ENCODE measurements at places on chromosomes 7 and 10.

GRCh38 chr10:100983868-100984671, 3.2 kb downstream of the MRPL43 start:
- DNase-seq = no peak

DNA sequence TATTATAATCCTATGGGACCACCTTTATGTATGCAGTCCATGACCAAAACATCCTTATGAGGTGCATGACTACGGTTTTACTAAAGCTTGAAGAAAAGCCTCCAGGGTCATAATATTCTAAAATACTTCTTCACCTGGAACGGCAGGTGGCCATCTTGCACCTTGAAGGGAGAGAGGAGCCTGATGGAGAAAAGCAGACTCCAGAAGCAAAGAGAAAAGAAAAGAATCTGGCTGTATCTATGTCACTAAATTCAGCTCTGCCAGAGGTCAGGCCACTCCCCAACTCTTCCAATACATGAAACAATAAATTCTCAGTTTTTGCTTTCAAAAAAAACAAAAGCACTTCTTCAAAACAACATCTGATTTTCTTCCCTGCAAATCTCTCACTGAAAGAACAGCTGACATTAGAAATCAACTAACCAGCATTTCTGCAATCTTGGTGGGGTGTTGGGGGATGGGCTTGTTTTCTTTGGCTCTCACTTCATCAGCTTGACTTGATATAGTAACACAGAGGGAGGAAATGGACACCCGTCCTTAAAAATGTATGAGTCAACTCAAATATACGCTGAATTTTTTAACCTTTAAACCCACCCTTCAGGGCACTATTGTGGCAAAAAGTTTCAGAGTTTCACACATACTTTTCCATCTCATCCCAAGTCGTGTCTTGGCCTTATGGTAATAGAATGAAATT, 21.7 kb downstream of the HIBADH start:
- no peak for DNase-seq

DNA sequence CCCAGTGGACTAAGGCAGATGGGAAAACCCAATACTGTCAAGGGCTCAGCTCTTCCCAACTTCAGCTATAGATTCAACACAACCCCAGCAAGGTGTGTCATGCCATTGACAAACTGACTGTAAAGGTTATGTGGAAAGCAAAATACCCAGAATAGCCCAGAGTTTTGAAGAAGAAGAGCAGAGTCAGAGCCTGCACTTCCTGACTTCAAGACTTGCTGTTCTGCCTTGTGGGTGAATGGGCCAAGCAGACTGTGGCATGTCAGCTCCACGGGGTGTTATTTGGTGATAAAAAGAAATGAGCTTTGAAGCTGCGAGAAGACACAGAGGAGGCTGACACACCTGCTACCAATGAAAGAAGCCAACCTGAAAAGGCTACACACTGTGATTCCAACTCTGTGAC, 89.7 kb downstream of the NKX6-2 start:
- DNase-seq = no peak

GRCh38 chr7:8629504-8629903, 196.1 kb downstream of the NXPH1 start:
- DNase-seq = no peak

GRCh38 chr10:122541541-122542002, 19.0 kb upstream of the DMBT1 start:
- no peak for DNase-seq

DNA sequence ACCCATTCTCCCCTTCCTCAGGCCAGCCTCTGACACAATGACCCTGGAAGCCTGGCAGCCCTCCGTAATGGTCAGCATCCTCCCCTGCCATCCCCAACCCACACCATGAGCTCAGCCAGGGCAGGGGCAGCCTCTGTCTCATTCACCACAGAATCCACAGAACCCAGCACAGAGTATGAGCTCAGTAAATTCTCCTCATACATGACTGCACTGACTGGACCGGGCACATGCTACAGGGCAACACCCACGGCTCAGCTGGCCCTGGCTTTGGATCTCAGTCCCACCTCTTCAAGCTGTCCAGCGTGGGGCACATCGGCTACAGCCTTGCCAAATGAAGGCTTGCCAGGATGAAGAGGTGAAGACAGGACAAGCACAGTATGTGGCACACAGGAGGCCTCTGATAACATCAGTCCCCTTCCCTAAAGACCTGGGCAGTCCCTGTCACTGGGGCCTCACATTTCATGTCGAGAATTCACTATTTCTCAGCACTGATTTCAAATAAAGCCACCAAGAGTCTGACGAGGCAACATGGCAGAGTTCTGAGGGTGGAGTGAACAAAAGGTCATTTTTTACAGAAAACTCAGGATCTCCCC, 7.9 kb downstream of the GPRIN2 start:
- no peak for DNase-seq

GRCh38 chr7:76430211-76430610, 5.5 kb downstream of the ZP3 start:
- no peak for DNase-seq

DNA sequence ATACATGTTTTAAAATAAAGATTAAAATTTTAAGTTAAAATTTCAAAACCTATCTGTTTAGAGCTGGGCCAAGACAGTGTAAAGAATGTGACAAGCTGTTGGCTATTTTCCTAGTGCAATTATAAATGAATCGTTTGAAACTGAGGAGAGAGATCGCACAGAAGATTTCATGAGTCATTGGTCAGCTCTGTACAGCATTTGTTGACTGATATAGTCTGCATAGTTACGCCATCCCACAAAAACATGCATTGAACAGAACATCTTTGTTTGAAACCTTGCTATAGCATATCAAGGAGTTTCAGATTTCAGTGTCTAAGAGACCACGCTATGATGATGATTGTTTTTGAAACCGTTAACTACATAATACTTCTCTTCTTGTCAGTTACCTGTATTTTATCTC, 1.3 kb upstream of the C10orf67 start:
- no peak for DNase-seq

GRCh38 chr10:52571018-52571417, 201.6 kb downstream of the MBL2 start:
- DNase-seq = no peak

DNA sequence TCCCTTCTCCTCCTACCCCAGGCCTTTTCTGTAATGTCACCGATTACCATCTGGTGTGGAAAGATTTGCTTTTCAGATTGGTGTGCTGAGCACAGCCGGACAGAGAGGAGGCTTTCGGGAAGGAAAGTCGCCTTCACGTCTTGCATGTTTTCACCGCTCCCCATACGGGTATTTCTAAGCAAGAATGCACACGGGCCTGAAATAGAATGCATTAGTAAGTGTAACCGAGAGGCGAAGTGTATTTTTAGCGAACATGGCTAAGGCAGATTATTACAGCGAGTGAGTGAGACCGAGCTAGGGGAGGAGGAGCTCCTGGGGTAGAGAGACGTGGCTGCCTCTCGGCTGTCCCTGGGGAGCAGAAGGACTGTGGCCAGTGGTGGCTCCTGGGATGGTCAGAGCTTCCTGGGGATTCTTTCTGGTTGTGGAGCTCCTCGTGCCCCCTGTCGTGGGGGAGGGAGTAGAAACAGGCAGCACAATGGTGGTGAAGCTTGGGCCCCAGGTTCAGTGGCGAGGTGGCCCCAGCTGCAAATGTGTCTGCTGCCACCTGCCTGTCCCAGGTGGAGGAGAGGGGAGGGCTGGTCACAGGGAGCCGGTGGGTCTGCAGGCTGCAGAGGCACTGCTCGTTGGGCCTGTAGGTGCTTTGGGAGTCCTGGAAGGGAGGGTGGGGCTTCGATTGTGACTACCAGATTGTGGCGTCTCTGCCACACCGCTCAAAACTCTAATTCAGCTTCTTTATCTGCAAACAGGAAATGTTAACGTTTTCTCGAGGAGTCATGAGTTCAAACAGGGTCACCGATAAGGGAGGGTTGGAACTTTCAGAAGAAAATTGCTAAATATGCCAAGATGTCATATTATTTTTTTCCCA, 135.8 kb downstream of the CAMK1D start:
- DNase-seq = no peak

DNA sequence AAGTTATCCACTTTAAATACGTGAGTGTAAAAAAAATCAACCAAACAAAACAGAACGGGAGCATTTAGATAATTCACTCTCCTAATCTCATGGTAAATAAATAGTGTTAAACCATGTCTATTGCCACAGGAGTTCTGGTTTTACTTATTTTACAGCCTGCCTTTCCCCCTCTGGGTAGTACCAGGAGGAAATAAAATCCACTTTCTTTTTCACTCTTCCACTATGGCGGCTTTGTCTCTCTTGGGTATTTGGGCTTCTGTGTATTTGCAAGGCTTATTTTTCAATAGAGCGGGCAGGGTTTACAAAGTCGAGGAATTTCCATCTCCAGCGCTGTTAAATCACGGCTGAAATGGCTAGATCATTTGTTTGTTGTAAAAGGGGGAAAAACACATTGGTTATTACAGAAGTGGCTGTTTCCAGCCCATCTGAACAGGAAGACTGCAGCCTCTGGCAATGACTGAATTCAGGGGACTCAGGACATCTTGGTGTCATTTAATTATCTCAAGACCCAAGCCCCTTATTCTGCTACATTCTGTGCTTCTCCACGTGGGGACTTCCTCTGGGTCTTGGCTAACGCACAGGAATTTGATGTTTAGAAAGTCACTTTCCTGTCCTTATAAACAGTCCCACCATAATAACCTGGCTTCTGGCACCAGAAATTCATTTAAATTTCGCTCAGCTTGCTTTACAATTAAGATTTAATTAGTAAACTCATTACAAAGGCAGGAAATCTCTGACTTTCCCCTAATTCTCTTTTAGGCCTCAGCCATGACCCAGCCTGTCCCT, 323.9 kb downstream of the GATA3 start:
- DNase-seq = no peak

GRCh38 chr10:101157756-101158458, 26.8 kb downstream of the TLX1 start:
- no peak for DNase-seq

DNA sequence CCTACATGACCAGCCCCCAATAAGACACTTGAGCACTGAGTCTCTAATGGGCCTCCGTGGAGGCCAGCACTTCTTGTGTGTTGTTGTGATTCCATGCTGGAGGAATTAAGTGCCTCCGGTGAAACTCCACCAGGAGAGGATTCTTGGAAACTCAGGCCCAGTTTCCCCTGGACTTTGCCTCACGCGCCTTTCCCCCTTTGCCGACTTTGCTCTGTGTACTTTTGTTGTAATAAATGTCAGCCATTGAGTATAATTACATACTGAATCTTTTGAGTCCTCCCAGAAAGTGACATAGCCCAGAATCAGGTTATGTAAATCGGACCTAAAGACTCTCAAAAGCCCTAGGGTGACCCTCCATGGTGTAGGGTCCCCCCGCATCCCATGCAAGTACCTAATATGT, 82.4 kb downstream of the DLG5 start:
- no peak for DNase-seq

DNA sequence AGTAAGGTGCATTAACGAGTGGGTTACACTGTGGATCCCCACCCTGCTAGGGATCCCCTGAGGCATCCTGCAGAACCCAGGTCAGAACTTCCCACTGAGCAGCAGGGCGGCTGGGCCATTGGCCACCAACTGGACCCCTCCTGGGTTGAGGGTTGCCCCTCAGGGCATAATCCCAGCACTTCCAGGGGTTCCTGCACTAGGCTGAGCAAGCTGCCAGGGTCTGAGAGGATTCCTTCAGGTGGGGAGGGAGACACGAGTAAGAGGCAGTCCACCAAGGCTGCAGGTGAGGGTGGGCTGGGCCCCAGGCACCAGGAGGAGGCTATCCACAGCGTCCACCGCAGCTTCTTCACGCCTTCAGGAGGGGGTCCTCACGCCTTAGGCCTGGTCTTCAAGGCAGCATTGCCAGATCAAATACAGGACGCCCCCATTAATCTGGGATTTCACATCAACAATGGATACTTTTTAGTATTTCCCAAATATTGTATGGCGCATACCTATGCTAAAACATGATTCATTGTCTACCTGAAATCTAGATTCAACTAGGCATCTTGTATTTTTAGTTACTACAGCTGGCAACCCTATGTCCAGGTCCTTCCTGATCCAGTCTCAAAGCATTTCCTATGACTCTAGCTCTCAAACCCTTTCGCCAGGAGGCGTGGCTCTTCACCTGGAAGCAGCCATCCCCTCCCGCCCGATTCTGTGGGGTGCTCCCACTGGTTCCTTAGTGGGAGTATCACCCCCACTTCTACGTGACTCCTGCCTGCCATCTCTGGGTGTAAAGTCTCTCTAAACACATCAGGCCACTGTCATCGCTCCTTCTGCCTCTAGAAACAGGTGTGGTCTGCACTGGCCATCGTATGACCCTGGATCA, 4.1 kb downstream of the PRKAG2 start:
- DNase-seq = no peak

DNA sequence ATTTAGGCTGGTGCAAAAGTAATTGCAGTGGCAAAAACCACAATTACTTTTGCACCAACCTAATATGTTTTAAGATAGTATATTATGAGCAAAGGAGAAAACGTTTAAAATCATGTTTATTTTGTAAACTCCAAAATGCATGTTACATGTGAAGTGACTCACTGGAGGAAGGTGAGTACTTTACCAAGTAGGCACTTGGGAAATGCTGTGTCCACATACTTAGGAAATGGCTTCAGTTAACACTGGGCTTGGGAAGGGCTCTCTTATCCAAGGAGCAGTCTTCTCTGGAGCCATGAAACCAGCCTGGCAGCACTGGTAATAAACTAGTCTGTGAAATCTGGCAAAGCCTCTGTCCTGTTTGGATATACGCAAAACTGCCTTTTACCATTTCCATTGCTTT, 4.4 kb downstream of the RPS24 start:
- no peak for DNase-seq

DNA sequence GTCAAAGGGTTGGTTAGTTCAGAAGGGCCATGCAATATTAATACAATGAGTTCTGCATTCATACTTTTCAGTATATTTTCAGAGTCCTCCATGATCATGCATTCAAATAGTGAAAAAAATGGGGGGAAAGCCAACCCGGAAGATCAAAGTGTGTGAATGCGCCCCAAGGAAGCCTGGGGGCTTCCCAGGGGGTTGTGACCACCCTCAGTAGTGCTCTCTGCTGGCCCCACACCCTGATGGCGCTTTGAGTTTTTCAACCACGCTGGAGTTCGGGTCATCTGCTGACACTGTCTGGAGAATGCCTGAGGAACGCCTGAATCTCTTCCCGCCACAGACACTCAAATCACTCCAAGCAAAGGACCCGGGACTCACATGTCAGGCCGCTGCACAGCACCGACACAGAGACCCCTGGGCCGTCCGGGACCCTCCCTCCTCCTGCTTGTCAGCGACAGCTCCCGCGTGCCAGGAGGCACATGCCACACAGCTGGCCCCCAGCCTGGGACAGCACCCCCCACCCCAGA, 1.0 kb downstream of the TNS3 start:
- DNase-seq = no peak

- DNase-seq = no peak
Observed at GRCh38 chr7:36653008-36653662, 71.2 kb downstream of the AOAH start.

GRCh38 chr10:122981066-122981464, 864 bp downstream of the PSTK start:
- DNase-seq = no peak

GRCh38 chr7:5225616-5226290, 35.7 kb downstream of the WIPI2 start:
- no peak for DNase-seq

- DNase-seq = no peak
Observed at GRCh38 chr10:48332166-48332870, 25.8 kb downstream of the MAPK8 start.

- no peak for DNase-seq
Observed at GRCh38 chr7:150388709-150389531, 9.8 kb downstream of the ZNF775 start.
